Uterus (tissue), 4 donors: ENCODE measurements at places on chromosomes 4 and X.

GRCh38 chr4:150252741-150253140 is 174.5 kb downstream of the DCLK2 start:
- no peak overlapping the region for H3K4me3 ChIP-seq
- no peaks in the 10 kb centered on the region for H3K27me3 ChIP-seq
- DNase-seq = no peak

DNA sequence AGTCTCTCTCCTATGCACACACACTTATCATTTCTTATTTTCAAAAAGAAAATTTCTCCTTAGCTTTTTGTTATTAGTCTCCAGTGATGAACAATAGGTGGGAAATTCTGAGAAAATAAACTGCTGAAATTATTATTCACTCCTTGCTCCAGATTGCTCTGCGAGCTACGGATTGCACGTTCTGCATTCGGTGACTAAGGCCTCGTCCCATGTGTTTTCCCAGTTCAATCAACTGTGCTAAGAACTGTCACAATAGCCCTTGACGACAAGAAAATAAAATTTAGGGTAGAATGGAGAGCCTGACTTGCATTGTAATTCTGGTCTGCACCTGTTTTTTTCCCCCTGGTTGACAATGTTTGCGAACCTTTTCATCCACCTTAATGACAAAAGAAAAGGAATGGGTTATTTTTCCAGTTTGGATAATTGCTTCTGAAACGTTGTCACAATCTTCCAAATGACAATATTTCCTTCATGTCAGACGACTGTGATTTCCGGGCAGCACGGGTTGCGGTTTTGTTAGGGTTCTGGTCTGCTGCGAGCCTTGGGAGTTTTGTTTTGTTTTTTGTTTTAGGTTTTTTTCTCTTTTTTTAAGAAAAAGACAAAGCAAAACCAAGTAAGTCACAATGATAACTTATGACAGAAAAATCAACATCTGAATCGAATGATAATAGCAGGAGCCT is 124.5 kb upstream of the NOCT start:
- no peaks in the 10 kb centered on the region for H3K27me3 ChIP-seq
- DNase-seq = no peak
- no peak overlapping the region for H3K27ac ChIP-seq
- no peaks in the 10 kb centered on the region for H3K4me1 ChIP-seq

GRCh38 chr4:184246426-184246825 is 28.8 kb upstream of the ENPP6 start:
- H3K4me1 ChIP-seq = no peaks in the 10 kb centered on the region
- no peak overlapping the region for H3K27ac ChIP-seq
- H3K27me3 ChIP-seq = no peaks in the 10 kb centered on the region
- H3K4me3 ChIP-seq = no peak overlapping the region

- no peak for DNase-seq
- no peak overlapping the region for H3K4me3 ChIP-seq
- H3K27me3 ChIP-seq = no peaks in the 10 kb centered on the region
- no peaks in the 10 kb centered on the region for H3K36me3 ChIP-seq
- H3K27ac ChIP-seq = no peak overlapping the region
These were observed 329.7 kb upstream of the GATB start for GRCh38 chr4:152090543-152090942.

GRCh38 chr4:86543560-86544309 is 50.4 kb upstream of the PTPN13 start:
- no peaks in the 10 kb centered on the region for H3K4me1 ChIP-seq
- no peak for DNase-seq
- H3K4me3 ChIP-seq = no peak overlapping the region
- H3K27ac ChIP-seq = no peak overlapping the region
- H3K27me3 ChIP-seq = no peaks in the 10 kb centered on the region
- H3K36me3 ChIP-seq = no peaks in the 10 kb centered on the region

DNA sequence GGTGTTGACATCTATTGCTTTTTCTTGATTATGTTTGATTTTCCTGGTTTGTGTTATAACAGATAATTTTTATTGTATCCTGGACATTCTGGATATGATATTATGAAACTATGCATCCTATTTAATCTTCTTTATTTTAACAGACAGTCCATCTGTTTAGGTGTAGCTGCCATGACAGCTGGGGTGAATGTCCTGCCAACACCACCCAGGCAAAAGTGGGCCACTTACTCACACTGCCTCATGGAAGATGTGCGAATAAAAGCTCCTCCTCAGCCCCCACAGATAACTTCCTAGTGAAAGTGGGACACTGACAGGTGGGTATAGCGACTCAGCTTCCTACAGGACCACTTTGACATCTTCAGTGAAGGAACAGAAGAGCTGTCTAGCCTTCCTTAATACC is 18.4 kb upstream of the CNKSR2 start:
- no peaks in the 10 kb centered on the region for H3K27me3 ChIP-seq
- H3K4me1 ChIP-seq = no peaks in the 10 kb centered on the region
- DNase-seq = no peak
- no peak overlapping the region for H3K27ac ChIP-seq

GRCh38 chr4:22986881-22987280 is 294.1 kb downstream of the GBA3 start:
- H3K36me3 ChIP-seq = no peaks in the 10 kb centered on the region
- DNase-seq = no peak
- H3K27ac ChIP-seq = no peak overlapping the region

- H3K27me3 ChIP-seq = no peaks in the 10 kb centered on the region
- H3K27ac ChIP-seq = no peak overlapping the region
- H3K4me3 ChIP-seq = no peak overlapping the region
- no peaks in the 10 kb centered on the region for H3K4me1 ChIP-seq
- DNase-seq = no peak
These were observed 19.2 kb downstream of the PI4K2B start for GRCh38 chr4:25253071-25253445.

DNA sequence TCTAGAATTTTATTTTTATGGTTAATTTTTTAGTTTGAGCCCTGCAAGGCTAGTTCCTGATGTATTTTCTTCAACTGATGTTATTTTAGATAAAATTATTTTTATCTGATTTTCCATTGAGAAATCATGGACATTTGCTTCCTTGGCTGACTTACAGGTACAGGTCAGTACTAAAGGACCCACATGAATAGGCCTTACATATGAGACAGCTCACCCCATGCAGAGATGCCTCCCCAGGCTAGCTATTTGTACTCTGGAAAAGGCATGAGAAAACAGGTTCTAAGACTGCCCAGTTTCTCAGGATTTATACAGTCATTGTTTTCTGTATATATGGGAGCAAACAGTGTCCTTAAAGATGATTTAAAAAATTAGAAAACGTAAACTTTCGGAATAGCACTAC is 255.5 kb downstream of the BMPR1B start:
- no peak for DNase-seq
- H3K4me1 ChIP-seq = no peaks in the 10 kb centered on the region
- H3K27ac ChIP-seq = no peak overlapping the region
- H3K27me3 ChIP-seq = no peaks in the 10 kb centered on the region

GRCh38 chr4:104502471-104502870 is 7.8 kb upstream of the CXXC4 start:
- no peaks in the 10 kb centered on the region for H3K4me1 ChIP-seq
- no peak overlapping the region for H3K27ac ChIP-seq
- H3K4me3 ChIP-seq = no peak overlapping the region
- no peak for DNase-seq
- H3K36me3 ChIP-seq = no peaks in the 10 kb centered on the region

- H3K36me3 ChIP-seq = no peaks in the 10 kb centered on the region
- no peaks in the 10 kb centered on the region for H3K27me3 ChIP-seq
- no peaks in the 10 kb centered on the region for H3K4me1 ChIP-seq
- DNase-seq = no peak
- H3K4me3 ChIP-seq = no peak overlapping the region
- H3K27ac ChIP-seq = no peak overlapping the region
These were observed 78.8 kb downstream of the TMEM47 start for GRCh38 chrX:34578237-34578636.

DNA sequence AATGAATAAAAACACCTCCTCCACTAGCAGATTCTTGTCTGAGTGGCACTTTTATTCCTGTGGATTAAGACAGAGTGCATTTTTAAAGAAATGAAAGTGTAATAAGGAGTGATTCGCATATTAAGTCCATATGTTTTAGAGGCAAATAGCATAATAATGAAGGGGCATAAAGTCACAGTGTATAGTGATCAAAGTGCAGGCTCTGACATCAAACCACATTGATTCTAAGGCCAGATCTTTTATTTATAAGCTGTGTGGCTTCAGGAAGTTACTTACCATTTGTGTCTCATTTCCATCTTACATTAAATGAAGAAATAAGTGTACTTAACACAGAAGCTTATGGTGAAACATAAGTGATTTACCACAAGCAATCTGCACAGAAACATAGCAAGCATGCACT is 332.8 kb downstream of the GASK1B start:
- H3K4me1 ChIP-seq = no peaks in the 10 kb centered on the region
- H3K27me3 ChIP-seq = no peaks in the 10 kb centered on the region
- no peaks in the 10 kb centered on the region for H3K36me3 ChIP-seq
- peak overlapping the region; percentile 59 for H3K27ac ChIP-seq
- no peak for DNase-seq

- no peaks in the 10 kb centered on the region for H3K36me3 ChIP-seq
- peak overlapping the region; percentile 32 for H3K4me3 ChIP-seq
- no peaks in the 10 kb centered on the region for H3K27me3 ChIP-seq
- DNase-seq = peak; percentile 59
- H3K4me1 ChIP-seq = no peaks in the 10 kb centered on the region
These were observed 113.9 kb upstream of the VAMP7 start for GRCh38 chrX:155767051-155767875.

DNA sequence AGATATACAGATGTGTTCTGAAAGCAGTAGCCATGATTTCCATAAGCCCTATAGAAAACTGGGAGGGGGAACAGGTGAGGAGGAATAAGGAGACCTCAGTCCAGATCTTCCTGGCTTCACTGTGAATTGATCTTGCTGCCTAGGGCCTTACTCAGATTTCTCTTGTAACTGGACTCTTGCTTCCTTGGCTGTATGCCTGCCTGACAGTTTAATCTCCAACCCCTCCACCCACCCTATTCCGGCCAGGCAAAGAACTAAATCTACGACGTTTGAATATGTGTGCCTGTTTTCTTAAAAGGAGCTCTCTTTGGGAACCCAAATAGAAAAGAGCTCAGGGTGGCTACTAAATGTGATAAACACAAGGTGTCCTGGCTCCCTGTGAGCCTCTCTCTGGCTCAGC is 173.0 kb downstream of the GPC3 start:
- H3K4me3 ChIP-seq = no peak overlapping the region
- H3K4me1 ChIP-seq = no peaks in the 10 kb centered on the region
- no peaks in the 10 kb centered on the region for H3K27me3 ChIP-seq

- H3K4me1 ChIP-seq = peaks cover 3% of the 10 kb centered on the region
- no peak for DNase-seq
- no peaks in the 10 kb centered on the region for H3K27me3 ChIP-seq
These were observed at the start of gene CC2D2A for GRCh38 chr4:15469402-15470127. TSS of gene CC2D2A (plus strand) at chr4:15469882. CDS start at chr4:15475933, 6,051 bp downstream.

- DNase-seq = no peak
- no peaks in the 10 kb centered on the region for H3K36me3 ChIP-seq
- no peak overlapping the region for H3K27ac ChIP-seq
These were observed 17.0 kb downstream of the SLC9B1 start for GRCh38 chr4:103002551-103002950.

GRCh38 chrX:153952373-153953026 is 8.1 kb upstream of the RENBP start:
- no peaks in the 10 kb centered on the region for H3K4me1 ChIP-seq
- no peak overlapping the region for H3K4me3 ChIP-seq
- no peak for DNase-seq
- peak overlapping the region; percentile 79 for H3K27ac ChIP-seq
- no peaks in the 10 kb centered on the region for H3K36me3 ChIP-seq

DNA sequence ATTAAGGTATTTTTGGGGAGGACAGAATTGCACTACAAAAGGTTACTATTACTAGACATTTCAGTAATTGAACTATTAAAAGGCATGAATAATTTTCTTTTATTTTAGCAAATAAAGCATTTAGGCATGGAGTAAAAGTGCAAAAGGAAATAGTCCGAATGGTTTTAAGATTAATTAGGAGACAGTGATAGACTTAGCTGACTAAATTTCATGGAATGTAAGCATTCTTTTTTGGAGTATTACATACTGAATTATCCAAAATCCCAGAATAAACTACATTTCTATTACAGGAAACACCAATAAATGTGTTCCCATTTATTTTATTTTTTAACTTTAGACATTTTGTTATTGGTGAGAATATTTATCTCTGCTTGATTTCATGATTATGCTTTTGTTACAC is 30.7 kb upstream of the MAP9 start:
- no peak overlapping the region for H3K27ac ChIP-seq
- H3K36me3 ChIP-seq = no peaks in the 10 kb centered on the region
- DNase-seq = no peak
- no peak overlapping the region for H3K4me3 ChIP-seq
- H3K4me1 ChIP-seq = no peaks in the 10 kb centered on the region

- no peak overlapping the region for H3K4me3 ChIP-seq
- no peak for DNase-seq
- no peaks in the 10 kb centered on the region for H3K27me3 ChIP-seq
- H3K36me3 ChIP-seq = no peaks in the 10 kb centered on the region
- H3K27ac ChIP-seq = no peak overlapping the region
These were observed 36.9 kb downstream of the SULT1E1 start for GRCh38 chr4:69823048-69823447.

DNA sequence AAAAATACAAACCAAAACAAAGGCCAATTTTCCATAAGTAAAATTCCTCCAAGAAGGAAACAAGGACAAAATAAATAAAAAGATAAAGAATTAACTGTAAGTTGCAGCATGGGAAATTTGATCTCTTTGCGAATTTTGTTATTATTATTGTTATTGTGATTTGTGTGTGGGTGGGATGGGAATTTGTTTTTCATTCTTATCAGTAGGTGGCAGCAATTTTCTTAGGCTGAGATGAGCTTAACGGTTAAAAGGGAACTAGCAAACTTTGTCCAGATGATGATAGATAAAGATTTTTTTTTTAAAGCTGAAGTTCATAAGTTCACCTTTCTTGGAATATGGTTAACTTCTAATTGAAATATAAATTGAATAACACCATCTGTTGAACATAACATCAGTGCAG is 83.2 kb upstream of the IL1RAPL2 start:
- no peak overlapping the region for H3K4me3 ChIP-seq
- no peaks in the 10 kb centered on the region for H3K4me1 ChIP-seq
- no peak for DNase-seq

DNA sequence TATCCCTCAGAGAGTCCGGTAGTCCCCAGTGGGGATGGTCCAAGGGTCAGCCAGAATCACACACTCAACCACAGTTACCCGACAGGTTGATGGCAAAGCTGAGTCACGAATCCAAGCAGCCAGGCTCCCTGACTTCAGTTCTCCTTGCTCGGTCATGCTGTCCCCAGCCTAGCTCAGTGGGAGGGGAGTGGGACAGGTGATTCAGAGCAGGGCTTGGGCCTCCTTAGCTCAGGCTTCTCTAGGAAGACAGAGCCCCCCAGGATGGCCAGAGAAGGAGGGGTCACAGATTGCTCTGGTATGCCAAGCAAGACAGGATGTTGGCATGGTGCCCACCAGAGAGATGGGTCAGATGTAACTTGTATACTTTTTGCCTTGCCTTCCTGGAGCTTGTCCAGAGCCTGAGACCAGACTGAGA is 66.5 kb downstream of the EFNB1 start:
- H3K27ac ChIP-seq = peak overlapping the region; percentile 80
